ENCODE measurements at places on chromosomes 11 and 22.

GRCh38 chr22:50576070-50576469 lies 2.2 kb downstream of the CPT1B start:
- peak; percentile 95 for DNase-seq

- DNase-seq, result no peak
These were observed 1.1 kb downstream of the LRP4 start for GRCh38 chr11:46917109-46917761.

GRCh38 chr22:18731075-18731666 lies 119.5 kb upstream of the RIMBP3 start:
- no peak for DNase-seq

GRCh38 chr11:117824571-117825537 lies at the start of gene FXYD2:
Gene FXYD2 (minus strand): TSS chr11:117824744. CDS start chr11:117824678, 66 bp downstream.
- DNase-seq, result peak; percentile 7

DNA sequence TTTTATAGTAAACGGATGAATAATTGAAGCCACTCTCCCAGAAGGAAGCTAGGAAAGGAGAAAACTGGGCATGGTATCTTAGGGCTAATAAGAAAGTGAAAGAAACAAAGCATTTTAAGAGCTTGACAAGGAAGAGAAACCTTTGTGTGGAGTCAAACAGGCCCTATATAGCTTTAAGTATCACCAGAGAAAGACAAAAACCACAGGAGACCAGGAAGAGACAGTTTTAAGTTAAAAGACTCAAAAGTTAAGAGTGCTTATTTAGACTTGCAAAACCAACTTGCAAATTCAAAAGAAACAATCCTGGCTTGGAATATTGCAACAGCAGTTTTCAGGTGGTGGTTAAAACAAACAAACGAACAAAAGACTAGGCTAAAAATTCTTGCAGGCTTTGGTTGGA lies 3.4 kb downstream of the PAK1 start:
- DNase-seq, result no peak

DNA sequence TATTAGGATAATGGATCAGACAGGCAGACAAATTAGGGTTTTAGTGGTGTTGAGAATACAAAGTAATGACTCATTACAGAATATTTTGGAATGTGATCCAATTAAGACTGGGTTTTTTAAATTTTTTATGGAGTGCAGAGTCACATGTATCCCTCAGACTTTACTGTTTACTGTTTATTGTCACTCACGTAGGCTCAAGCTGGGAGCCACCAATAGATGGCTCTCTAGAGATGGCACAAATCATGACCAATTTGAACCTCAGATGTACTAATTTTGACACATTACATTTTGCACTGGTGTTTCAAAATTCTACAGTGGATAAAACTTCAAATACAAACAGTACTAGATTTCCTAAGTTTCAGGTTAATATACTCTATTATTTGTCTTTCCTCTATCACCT lies 53.6 kb upstream of the ANO3 start:
- no peak for DNase-seq

DNA sequence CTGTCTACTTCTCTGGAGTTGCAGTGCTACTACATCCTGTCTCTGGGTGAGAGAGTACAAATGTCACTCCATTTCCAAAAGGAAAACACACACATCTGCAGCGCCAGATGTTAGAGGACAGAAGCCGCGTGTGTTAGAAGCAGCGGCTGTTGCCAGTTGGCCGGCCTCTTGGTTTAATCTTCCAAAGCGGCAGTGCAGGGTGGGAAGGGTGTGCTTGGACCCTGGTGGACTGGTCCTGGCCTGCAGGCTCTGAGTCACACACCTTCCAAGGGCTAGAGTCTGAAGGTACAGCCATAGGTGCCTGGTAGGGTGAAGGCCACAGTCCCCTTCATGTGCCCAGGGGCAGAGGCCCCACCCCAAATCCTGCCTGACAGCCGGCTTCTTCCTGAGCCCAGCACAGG lies 99.8 kb downstream of the CTTN start:
- no peak for DNase-seq

DNA sequence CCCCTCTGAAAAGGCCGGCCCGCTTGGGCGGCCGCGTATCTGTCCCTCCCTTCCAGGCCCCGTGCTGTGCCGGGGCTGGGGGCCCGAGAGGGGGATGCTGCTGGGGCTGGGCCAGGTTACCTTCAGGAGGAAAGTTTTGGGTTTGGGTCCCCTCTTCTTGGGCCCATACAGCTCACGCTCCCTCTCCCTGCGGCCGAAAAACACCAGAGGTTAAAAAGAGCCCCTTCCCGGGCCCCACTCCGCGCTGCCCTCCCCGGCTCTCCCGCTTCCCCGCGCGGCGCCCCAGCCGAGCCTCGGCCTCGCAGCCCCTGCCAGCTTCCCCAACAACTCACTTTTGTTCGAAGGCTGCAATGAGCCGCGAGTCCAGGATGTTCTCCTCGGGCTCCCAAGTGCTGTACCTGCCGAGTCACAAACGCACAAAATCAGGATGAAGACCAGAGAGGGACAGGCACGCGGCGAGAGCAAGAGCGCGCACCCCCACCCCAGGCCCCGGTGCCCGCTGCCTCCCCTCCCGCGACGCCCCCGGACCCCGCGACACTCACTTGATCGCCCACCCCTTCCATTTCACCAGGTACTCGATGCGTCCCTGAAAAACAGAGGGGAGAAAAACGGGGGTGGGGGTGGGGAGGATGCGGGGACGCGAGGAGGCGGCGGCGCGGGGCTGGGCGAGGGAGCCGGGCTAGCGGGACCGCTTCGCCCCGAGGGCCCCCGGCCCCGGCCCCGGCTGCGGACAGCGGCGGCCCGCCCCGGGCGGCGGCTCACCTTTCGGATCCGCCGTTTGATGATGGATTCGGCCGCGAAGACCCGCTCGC lies 450 bp downstream of the CBX6 start:
- no peak for DNase-seq

DNA sequence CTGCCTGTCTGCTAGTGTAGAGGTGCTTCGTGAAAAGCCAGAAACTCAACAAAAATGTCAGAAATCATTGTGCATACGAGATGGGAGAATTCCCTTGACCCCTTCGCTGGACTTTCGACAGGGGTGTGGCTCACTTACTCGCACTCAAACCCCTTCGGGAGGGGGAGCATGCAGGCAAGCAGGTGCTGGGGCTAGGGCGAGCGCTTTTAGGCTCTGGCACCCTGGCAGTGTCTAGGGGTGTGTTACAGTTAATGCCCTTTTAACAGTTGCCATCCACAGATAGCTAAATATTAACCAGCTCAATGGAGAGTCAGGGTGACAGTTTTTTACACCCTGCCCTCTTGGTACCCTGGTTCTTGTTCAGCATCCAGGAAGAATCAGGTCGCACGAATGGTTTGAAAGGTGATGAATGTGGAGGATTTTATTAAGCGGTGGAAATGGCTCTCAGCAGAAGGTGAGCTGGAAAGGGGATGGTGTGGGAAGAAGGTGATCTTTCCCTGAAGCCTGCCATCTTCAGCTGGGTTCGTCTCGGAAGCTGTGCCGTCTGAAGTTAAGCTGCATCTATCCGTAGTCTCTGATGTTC lies 59.6 kb upstream of the SHANK2 start:
- DNase-seq, result no peak

DNA sequence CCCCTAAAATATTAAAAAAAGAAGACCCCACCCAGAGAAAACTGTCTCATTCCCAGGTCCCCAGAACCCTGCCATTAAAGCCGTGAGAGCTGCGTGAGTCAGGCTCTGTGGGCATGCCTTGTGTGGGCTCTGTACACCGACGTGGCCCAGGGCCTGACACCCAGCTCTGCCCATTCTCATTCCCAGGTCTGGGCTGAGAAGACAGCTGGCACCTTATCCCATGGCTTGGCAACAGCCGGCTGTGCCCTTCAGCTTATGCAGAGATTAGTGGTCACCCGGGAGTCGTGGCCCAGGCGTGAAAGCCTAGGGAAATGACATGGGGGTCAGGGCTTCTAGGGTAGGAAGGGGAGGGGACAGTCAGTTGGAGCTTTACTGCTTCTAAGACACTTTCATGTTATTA lies 31.9 kb downstream of the OTOG start:
- DNase-seq, result no peak

GRCh38 chr11:64723907-64724862 lies 1.2 kb upstream of the NRXN2 start:
- no peak for DNase-seq

GRCh38 chr11:119785131-119785530 lies 56.1 kb upstream of the NECTIN1 start:
- no peak for DNase-seq

GRCh38 chr22:30838111-30838510 lies 130.5 kb downstream of the MORC2 start:
- no peak for DNase-seq

DNA sequence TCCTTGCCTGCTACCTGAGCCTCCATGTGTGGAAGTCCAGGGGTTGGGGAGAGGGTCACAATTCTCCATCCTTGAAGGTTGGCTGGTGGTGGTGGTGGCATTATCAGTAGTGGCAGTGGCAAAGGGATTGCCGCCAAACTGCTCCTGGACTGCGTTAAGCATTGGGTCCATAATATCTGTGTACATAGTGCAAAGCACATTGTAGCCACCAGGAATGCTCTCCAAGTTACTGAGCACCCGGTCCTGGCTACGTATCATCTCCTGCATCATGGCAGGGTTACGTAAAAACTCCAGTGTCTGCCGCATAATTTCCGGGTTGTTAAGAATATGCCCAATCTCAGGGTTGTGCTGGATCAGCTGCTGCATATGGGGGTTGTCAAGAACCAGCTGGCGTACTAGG lies 1.2 kb downstream of the UBQLN3 start:
- no peak for DNase-seq

- no peak for DNase-seq
These were observed 745 bp upstream of the FAM118A start for GRCh38 chr22:45308957-45309421.

All from WERI-Rb-1 (cell line).